ENCODE measurements at places on chromosomes 12 and 14.

DNA sequence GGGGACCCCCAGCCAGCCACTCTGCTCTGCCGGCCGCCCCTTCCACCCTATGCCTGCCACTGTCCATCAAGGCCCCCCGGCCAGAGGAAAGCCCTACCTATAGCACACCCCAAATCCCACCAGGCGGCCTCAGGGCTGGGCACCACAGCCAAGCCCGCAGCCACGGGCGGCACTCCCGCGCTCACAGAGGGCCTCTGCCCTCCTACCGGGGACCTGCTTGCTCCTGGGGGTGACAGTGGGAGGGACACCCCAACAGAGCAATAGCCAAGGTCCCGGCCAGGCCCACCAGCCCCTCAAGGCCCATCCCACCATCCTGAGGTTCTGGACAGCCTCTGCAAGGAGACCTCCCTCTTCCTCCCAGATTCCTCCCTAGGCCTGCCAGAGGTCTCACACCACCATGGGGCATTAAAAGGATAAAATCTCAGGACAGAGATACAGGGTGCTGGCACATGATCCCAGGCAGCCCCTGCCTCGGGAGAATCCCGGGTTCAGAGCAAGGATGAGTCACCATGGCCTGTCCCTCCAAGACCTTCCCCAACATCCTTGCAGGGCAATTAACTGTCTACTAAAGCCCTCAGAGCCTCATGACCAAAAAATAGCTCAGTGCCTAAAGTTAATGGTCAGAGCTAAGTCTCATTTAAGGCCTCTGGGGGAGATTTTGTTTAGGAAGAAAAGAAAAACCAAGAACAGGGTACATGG, 17.1 kb downstream of the CCDC85C start:
- no peak for DNase-seq

DNA sequence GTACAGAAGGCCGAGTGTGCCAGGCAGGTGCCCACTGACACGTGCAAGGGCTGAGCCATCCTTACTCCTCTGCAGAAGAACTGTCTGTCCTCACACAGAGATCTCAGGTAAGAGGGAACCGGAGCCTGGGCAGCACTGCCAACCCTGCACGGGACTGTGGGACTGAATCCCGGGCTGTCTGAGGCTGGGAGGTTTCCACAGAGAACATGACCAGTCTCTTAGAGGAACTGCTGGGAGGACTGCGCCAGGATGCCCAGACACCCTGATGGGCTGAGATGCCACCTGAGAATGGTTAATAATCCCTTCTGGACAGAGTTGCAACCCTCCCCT, 302.9 kb upstream of the SFSWAP start:
- no peak for DNase-seq

DNA sequence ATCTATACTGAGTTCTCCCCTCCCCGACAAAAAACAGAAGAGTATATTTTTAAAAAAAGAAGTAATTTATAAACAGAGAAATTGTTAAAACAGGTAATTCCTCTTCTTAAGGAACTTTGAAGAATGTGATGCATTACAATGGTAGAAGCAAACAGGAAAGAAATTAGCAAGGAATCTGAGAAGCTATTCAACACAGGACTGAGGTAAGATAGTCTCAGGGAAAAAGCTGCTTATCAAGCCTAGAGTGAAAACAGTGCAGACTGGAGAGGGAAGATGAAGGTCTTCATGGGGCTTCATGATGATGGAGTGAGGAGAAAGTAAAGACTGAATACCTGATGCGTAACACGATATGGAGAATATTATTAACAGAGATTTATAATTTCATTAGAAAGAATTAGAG, 880.0 kb downstream of the SLC16A7 start:
- no peak for DNase-seq

DNA sequence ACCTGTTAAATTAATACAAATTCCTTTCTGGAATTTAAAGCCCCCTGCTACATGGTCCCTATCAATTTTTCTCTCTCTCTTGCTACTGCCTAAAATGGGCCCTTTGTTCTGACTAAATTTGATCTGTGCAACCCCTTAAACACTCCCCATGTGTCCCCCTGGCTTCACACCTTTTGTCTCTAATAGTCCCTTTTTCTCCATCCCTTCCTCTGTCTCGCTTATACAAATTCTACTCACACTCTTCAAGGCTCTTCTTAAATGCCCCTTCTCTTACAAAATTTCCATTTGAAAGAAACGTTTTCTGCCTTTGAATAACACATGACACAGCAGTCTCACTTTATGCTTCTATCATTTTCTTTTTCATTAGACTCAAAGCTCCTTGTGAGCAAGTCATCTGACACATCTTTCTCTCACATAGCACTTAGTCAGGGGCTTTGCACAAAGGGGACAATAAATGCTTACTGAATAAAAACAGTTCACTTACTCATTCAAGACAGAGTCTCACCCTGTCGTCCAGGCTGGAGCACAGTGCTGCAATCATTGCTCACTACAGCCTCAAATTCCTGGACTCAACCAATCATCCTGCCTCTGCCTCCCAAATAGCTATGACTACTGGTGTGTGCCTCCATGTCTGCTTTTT, 41.5 kb upstream of the NR2C1 start:
- no peak for DNase-seq

GRCh38 chr12:84497819-84498218, 414.8 kb downstream of the SLC6A15 start:
- no peak for DNase-seq

DNA sequence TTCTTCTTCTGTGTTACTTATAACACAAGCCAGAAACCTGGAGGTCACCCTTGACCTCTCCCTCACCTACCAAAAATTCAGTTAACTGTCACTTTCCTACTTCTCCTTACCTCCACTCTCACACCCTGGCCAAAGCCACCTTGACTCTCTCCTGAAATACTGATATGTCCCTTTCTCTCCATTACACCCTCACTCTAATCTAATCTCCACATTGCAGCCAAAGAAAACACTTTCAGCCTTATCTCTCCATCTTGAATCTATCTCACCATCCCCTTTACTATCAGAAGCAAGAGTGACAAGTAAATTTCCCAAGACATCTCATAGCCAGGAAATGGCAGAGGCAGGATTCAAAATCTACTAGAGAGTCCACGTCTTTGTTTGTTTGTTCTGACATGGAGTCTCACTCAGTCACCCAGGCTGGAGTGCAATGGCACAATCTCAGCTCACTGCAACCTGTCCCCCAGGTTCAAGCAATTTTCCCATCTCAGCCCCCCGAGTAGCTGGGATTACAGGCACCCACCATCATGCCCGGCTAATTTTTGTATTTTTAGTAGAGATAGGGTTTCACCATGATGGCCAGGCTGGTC, 28.0 kb upstream of the USP15 start:
- DNase-seq, result no peak

GRCh38 chr12:90745211-90745610, 209.8 kb downstream of the CCER1 start:
- DNase-seq, result no peak

DNA sequence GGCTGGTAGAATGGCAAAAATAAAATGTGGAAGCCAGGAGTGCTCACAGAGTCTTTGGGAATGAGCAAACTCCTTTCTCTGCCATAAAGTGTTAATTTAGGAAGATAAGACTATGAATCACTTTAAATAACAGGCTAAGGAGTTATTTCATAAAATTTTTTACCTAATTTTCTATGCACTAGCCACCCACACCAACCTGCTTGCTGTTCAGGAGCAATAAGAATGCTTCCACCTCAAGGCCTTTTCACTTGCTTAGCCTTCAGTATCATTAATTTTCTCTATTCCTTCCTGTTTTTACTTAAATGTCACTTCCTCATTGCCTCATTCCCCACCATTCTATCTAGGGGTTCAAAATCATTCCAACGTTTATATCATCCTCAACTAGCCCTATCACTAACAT, 326.8 kb downstream of the CCER1 start:
- no peak for DNase-seq

- DNase-seq, result no peak
Measured at GRCh38 chr12:85424581-85425348, 144.7 kb downstream of the ALX1 start.

DNA sequence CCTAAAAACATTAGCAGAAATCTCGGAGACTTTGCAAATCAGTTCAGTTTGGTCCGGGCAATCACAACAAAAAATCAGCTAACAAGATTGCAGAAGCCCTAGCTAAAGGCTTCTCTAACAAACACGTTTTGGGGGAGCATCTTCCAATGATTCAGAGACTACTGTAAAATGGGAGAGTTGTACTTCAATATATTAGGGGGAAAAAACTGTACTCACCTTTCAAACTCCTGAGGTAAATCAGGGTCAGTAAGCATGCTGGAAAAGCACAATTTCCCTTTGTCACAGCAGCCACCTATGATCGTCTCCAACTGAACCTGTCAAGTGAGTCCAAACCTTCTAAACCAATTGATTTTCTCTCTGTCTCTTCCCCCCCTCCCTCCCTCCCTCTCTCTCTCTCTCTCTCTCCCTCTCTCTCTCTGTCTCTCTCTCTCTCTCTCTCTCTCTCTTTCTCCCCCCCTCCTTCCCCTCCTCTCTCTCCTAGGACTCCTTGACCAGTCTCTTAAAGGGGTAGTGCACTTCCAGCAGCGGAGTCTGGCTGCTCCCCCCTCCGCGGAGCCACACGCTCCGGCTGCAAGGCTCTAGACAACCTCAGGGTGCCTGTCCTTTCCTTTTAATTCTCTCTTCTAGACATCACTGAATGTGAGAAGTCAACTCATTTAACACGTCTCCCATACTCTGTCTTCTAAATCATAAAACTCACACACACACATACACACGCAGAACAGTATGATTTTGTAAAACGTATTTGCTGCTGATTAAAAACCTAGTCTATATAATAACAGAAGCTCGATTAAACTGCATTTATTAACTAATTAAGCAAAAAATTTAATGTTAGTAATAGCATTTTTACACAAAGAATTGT, at the start of gene SOX5:
TSS of gene SOX5 (minus strand) at position 323 of the 862 bp plus-strand sequence. CDS start at position 254, 69 bp downstream.
- DNase-seq, result no peak

- DNase-seq, result no peak
Measured at GRCh38 chr14:22538671-22539228, 50.3 kb downstream of the DAD1 start.

GRCh38 chr14:34081101-34081575, 130.3 kb upstream of the EGLN3 start:
- no peak for DNase-seq

GRCh38 chr14:30223966-30224365, 296.3 kb upstream of the PRKD1 start:
- no peak for DNase-seq

DNA sequence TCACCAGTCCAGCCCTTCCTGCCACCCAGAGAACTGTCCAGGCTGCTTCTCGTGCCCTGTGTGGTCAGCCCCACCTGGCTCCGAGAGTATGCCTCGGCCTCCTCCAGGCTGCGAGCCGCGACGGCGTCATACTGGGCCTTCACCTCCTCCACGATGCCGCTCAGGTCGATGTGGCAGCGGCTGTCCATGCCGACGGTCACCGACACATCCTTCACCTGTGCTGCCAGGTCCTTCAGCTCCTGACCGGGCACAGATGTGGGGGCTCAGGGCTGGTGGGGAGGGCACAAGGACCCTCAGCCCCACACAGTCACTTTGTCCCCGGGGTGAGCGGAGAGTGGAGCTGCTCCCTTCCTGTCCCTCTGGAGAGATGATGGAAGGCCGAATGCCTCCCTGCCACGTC, 18.3 kb downstream of the KRT80 start:
- DNase-seq, result no peak

GRCh38 chr12:113528606-113529293, 57.1 kb upstream of the LHX5 start:
- no peak for DNase-seq

- no peak for DNase-seq
Measured at GRCh38 chr12:120465756-120466155, 3.8 kb downstream of the SRSF9 start.

DNA sequence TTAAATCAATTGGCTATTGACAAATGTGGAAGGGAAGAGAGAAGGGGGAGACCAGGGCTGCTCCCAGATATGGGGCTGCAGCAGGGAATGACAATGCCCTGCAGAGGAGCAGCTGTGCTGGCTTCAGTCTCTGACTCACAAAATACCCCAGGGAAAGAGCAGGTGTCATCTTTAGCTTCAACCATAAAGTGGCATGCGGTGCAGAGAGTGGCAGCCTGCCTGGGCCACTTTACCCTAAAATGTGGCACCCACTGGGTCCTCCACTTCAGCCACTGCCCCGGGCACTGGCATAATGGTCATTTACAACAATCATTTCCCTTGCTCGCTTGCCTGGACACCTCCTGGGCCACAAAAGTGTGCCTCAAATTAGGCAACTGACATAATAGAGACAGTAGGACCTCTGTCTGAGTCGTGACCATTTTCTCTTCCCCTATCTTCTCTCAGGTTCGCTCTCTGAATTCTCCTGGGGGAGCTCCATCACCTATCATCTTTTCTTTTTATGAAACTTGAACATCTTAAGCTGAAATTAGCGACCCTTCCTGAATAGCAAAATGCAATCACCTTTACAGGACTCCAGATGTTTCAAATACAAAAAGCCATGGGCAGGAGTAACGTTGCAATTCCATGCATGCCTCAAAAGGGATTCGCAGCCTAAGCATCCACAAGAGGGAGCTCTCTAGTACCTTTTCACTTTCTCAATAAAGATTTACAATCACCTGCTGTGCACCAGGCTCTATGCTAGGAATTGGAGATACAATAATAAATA, 179.9 kb upstream of the ATF7IP start:
- DNase-seq, result no peak

DNA sequence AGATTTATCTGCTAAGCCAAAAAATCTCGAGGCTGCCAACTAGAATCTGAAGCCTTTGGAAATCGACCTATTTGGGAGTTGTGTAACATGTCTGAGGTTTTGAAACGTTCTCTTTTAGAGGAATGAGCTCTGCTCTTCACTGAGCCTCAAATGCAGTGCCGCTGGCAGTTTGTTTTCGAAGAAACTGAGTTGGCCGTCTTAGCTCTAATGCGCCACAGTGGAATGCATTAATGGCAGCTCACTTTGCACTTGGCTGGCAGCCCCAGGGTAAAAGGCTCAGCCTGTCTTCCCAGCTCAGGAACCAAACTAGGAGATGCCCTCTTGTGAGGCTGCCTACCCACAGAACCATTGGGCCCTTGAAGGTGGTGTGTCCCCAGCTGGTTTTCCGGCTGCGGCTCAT, 53.8 kb downstream of the SFSWAP start:
- DNase-seq, result no peak

DNA sequence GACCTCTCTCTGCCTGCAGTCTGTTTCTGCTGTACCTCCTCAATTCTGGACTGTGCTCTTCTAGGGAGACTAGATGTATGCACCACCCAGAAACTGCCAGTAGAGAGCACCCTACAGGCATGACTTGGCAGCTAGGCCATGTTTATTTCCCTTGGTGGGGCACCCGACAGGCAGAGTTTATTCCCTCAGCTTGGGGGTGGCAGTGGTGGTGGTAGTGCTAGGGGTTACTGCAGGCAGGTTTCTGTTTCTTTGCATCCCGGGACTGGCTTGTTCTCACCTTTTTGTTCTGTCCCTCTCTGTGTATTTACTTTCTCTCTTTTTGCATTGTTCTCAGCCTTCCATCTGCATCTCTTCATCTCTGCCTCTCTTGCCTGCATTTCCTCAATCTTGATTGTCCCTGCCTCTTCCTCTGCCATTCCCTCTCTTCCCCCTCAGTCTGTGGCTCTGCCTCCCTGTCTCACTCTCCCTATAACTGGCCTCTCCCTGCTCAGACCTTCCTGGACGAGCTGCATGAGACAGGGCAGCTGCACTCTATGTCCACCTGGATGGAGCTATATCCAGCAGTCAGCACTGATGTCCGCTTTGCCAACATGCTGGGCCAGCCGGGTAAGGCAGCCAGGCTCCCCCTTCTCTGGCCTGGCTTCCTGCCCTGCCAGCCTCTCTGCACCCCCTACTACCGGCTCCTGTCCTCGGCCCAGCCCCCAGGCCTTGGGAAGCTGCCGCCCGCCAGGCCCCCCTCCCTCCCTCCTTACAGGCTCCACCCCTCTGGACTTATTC, 13.8 kb downstream of the PRPF40B start:
- peak; percentile 37 for DNase-seq
